ENCODE measurements at places on chromosomes 7 and 10.

DNA sequence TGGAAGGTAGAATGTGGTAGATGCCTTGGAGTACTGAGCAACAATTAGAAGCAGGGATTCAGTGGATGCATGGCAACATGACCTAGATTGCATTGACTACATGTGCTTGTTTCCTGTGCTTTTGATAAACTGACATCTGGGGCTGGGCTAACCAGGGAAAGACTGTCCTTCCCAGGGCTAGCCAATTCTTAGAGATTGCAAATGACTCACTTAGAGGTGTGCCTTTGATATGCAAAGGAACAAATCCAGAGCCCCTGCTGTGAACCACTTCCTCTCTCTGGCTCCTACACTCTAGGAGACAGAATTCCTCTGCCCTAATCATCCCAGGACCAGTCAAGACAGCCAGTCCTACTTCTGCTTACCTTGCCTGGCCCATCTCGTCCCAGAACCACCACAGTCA, 651.5 kb downstream of the LRMDA start:
- no peak for DNase-seq

GRCh38 chr7:120412139-120413050, 139.4 kb downstream of the KCND2 start:
- DNase-seq, result no peak

- no peak for DNase-seq
Measured at GRCh38 chr7:5626498-5626897, 155.0 kb downstream of the RNF216 start.

- DNase-seq, result no peak
Measured at GRCh38 chr10:24318517-24318916, 109.6 kb downstream of the KIAA1217 start.

- DNase-seq, result no peak
Measured at GRCh38 chr7:5599543-5600200, 176.0 kb upstream of the TNRC18 start.

- DNase-seq, result no peak
Measured at GRCh38 chr10:36421992-36422391, 703.4 kb upstream of the ANKRD30A start.

- DNase-seq, result no peak
Measured at GRCh38 chr10:90871279-90871765, 452 bp upstream of the RPP30 start.

GRCh38 chr10:3992382-3993178, 207.6 kb upstream of the KLF6 start:
- no peak for DNase-seq

GRCh38 chr10:114879093-114879492, 57.5 kb downstream of the FHIP2A start:
- no peak for DNase-seq

- no peak for DNase-seq
Measured at GRCh38 chr7:84624527-84624926, 429.9 kb upstream of the SEMA3A start.

- no peak for DNase-seq
Measured at GRCh38 chr10:77219046-77219445, 418.6 kb downstream of the KCNMA1 start.

DNA sequence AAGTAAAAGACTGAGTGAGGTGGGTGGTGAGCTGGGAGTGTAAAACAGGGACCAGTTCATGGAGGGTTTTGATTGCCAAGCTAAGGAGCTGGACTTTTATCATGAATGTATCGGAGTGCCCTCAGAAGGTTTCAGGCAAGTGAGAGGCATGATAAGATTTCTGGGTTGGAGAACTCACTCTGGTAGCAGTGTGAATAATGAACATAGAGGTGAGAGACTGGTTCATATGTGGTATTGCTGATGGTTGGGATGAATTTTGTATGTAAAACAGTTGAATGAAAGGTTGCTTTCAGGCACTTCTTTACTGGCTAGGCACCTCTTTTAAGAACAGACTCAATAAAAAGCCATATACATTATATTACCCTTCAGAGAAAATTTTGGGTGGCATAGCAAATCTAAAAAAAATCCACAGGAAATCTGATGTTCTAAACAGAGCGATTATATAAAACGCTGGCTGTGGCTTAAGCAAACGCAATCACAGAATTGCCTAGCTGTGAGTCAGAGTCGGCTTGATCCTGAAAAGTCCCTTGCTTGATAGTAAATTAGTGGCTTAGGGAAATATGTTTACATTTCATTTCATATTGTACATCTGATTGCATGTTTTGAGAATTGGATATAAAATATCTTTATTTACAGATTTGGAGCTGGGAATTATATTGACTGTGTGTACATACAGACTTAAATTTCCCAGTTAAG, 92.9 kb upstream of the HDAC9 start:
- DNase-seq, result no peak

DNA sequence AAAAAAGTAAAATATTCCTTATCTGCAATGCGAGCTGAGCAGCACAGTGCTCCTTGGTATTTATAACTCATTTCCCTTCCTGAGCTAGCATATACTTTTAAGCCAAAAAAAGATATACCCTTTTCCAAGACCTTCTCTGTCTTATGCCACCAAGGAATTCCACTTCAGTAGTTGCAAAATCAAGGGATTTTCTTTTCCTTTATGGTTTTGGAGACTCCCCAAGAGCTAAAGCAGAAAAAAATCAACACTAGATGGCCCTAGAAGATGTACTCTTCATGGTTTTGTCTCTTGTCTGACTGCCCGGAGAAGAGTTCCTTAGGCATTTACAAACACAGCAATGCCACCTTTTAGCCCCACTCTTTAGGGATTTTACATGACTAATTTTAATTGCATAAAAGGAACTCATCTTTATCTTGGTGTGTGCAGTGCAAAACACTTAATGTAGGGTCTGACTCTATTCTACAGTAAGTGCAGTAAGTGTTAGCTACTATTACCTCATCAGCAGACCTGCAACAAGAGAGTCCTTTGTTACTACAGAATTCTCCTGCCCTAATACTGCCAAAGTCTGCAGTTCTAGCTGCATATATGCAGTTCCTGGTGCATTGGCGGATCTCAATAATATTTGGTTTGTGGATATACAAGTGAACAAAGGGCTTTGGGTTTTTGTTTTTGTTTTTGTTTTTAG, 443.3 kb downstream of the GFRA1 start:
- DNase-seq, result no peak

GRCh38 chr7:143069912-143070500, 17.9 kb downstream of the OR6V1 start:
- no peak for DNase-seq
